AG04450 (cell line): ENCODE measurements at places on chromosomes 16 and 17.

DNA sequence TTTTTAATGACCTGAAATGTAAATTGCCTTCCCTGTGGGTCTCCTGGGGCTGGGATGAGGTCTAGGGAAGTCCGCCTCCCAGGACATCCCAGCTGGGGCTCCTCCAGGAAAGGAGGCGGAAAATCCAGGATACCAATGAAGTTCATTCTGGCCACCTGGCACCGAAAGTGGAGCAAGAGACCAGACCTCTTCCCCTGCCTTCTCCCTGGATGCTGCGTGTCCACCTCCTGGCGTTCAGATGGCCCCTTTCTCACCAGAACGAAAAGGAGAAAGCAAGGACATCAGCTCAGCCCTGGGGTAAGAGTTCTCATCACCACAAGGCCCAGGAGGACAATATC lies 20.4 kb downstream of the RBFOX3 start:
- DNase-seq: no peak

- DNase-seq: no peak
Observed at GRCh38 chr17:45042346-45043120, 8.9 kb downstream of the DCAKD start.

DNA sequence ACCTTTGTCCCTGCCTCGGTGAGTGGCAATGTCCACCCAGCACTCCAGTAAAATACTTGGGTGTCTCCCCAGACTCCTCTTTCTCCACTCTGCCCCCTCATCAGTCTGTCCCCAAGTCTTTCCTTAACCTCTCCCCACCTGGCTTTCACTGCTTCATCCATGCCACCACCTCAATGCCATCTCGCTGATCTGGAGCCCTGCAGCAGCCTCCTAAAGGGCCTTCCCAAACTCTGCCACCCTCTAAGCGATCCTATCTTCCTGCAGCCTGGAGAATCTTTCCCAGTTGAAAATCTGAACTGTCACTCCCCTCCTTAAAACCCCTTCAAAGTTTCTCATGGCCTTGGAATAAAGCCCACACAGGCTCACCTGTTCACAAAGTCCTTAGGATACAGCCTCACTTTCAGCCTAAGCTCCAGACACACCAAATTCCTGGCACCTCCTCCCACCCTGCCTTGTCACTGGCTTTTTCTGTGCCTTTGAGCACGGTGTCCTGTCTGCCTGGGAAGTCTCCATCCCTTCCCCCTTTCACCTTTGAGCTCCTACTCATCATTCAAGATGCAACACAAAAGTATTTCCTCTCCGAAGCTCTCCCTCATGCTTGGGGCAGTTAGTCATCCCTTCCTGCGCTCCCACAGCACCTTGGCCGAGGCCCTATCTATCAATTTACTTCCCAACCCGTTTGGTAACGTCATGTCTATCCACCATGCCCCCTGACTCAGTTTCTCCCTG lies 2.8 kb downstream of the WNK4 start:
- peak; percentile 41 for DNase-seq

- DNase-seq: no peak
Observed at GRCh38 chr16:24149102-24149501, 107.0 kb upstream of the CACNG3 start.

- DNase-seq: no peak
Observed at GRCh38 chr16:12674071-12674470, 129.6 kb downstream of the CPPED1 start.

DNA sequence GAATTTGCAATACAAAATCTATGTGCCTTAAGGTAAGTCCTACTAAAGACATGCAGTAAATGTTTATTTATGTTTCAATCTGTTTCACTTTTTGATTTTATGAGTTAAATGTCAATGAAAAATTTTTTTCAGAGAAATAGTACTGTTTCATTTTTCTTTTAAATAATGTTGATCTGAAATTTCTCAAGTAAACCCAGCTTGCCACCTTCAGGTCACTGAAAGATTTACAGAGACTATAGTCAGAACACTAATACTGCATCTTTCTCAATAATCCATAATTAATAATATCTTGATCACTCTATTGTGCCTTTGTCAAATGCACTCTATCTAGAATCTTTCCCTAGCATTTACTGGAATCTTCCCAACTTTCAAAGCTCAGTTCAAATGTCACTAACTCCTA lies 6.5 kb upstream of the DHX40 start:
- DNase-seq: no peak
